ENCODE measurements at places on chromosomes 6 and 20. TPM values are rescaled to one million over a fixed set of nuclear protein-coding genes. Genes with fewer than 3 reads are reported as not detected.

GRCh38 chr6:164370773-164371172 is 938.6 kb downstream of the C6orf118 start:
- DNase-seq = no peak

DNA sequence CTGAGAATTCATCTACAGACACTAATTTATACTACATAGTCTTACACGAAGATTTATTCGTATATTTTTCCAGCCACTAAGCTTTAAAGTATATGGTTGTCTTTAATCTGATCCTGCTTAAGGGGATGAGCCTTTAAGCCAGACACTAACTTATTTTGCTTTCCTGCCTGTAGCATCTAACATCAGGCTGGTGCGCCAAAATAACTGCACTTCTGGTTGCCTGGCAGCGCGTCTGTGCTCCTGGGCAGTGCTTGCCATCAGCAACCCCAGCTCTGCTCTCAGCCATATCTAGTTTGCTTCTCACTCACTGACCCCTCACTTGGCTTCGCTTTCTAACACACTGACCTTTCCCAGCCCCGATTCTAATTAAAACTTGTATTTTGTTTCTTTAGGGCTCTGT is 21.8 kb downstream of the HMGCLL1 start:
- DNase-seq = no peak

DNA sequence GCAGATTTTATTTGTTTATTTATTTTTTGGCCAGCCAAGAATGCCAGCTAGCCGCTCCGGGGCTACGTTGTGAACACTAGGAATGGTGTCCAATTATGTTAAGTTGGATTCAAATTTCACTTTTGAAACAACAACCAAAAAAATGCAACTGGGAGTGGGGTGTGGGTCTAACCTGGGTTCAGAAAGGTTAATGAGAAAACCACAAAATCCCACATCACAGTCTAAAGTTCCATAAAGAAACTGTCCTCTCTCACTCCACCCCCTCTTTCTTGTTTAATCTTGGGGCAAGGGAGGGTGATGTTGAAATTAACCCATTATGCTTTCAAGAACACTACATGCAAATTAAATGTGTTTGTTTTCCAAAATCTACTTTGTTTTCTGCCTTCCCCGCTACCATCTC is 77.2 kb downstream of the LINC00237 start:
- DNase-seq = no peak

LIN28B gene
- polyA plus RNA-seq = not detected

- no peak for DNase-seq
Observed at GRCh38 chr6:159053781-159054398, 9.1 kb upstream of the TAGAP start.

ELOVL2 gene
- 1.3 TPM for polyA plus RNA-seq

GRCh38 chr6:19128701-19129100 is 708.5 kb upstream of the ID4 start:
- DNase-seq = no peak

ADGRF1 gene
- polyA plus RNA-seq = not detected

GRCh38 chr6:116330511-116330910 is 40.2 kb upstream of the DSE start:
- no peak for DNase-seq

- DNase-seq = no peak
Observed at GRCh38 chr6:12882761-12883290, 166.3 kb downstream of the PHACTR1 start.

- DNase-seq = no peak
Observed at GRCh38 chr6:107243471-107243870, 128.2 kb upstream of the BEND3 start.

DNA sequence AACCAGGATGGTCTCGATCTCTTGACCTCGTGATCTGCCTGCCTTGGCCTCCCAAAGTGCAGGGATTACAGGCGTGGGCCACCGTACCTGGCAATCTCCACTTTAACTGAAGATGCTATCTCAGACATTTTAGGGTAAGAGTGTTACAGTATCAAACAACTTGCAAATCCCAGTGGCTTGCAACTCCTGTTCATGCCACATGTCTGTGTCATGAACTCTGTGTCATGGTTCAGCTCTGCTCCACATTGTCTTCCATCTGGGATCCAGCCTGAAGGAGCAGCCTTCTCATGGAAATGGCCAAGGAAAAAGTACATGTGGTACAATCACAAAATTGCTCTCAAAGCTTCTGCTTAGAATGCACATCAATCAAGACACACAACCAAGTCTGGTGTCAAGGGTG is 114.9 kb downstream of the MAP3K5 start:
- DNase-seq = no peak

OR2H1 gene
- not detected for polyA plus RNA-seq

GRCh38 chr6:143601504-143601903 is 76.3 kb upstream of the PHACTR2 start:
- no peak for DNase-seq

DEFB127 gene
- not detected for polyA plus RNA-seq

GRCh38 chr20:33663161-33664084 is 1.3 kb downstream of the C20orf144 start:
- peak; percentile 92 for DNase-seq

DNA sequence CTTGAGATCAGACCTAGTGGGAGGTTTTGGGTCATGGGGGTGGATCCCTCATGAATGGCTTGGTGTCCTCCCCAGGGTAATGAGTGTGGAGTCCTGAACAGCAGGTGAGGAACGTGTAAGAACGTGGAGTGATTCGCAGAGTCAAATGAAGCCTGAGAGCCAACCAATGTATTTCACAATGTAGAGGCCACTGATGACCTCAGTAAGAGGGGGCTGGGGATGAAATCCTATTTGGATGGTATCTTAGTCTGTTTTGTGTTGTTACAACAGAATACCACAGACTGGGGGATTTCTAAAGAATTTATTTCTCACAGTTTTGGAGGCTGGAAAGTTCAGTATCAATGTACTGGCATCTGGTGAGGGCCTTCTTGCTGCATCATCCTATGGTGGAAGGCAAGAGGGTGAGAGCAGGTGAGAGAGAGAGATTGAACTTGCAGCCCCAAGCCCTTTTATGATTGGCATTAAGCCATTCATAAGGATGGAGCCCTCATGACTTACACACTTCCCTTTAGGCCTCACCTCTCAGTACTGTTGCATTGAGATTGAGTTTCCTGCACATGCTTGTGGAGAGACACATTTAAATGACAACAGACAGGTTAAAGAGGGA is 47.3 kb upstream of the HIVEP1 start:
- DNase-seq = no peak

DNA sequence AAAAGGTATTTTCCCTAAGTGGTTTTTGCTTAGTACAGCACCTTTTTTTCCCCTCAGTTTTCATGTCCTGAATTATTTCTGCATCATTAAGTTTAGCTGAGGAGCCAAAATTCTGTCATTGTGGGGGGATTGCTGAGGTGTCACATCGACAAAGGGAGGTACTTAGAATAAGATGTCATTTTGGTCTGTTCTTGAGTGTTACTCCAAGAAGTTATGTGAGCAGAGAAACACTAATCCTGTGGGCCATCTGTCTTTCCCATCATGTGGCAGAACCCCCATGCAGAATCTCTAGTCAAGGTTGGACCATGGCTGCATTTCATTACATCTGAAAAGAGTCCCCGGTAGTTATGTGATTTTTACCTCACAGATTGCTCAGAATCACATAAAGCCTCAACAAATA is 167.8 kb upstream of the CENPW start:
- DNase-seq = no peak

DNA sequence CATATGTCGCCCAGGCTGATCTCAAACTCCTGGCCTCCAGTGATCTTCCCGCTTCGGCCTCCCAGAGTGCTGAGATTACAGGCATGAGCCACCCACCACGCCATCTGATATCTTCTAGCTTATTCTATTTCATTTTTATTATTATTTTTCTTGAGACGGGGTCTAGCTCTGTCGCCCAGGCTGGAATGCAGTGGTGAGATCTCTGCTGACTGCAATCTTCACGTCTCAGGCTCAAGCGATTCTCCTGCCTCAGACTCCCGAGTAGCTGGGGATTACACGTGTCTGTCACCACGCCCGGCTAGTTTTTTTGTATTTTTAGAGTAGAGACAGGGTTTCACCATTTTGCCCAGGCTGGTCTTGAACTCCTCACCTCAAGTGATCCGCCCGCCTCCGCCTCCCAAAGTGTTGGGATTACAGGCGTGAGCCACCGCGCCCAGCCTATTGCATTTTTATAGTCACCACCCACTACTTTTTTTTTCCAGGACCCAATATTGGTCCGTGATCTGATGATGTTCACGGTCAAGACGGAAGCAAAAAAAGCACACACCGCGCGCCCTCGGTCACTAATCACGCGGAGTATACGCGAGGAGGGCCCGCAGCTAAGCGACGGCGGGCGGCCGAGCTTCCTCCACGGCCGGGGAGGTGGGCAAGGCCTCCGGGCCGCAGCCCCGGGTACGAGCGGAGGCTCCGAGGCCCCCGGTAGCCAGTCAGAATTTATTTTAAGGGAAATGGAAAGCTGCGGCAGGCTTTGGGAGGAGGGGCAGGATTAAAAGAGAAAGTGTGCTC is 1.1 kb upstream of the LSM14B start:
- peak; percentile 74 for DNase-seq

B3GALT4 gene
- 7.4 TPM for polyA plus RNA-seq

CTAGE9 gene
- polyA plus RNA-seq = not detected

OXT gene
- not detected for polyA plus RNA-seq

DNA sequence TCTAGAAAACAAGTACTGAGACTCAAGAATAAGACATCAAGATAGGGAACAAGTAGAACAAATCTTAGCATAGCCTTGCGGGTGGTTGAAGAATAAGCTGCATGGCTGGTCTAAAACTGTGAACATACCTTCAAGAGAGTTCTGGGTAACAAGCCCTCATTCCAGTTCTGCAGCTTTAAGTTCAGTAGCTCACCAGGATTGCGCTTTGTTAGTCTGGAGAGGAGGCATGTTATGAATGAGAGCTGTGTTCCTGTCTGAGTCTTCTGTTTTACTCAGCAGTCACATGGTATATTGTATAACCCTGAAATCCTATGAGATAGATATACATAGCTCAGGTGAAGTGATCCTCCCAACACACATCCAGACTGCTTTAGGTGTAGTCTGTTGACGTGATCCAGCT is 406.6 kb upstream of the IRAK1BP1 start:
- no peak for DNase-seq

GRCh38 chr20:11076434-11077105 is 402.8 kb upstream of the JAG1 start:
- DNase-seq = no peak

- DNase-seq = peak; percentile 62
Observed at GRCh38 chr6:166575205-166575604, 11.3 kb downstream of the RAMACL start.

DNA sequence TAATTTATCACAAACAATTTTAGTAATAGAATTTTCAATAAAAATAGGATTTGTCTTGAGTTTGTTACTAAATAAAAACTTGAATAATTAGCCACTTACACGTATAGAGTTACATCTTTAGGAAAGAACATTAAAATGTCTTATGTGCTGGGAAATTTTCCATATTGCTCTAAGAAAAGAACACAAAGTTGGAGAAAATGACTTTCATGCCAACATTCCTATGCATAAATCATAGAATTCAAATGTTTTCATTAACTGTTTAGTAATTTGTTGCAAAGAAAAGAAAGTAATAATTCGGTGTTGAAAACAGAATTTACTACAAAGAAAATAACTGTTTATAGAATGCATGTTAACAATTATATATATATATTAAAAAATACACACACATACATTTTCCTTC is 4.7 kb upstream of the TBC1D32 start:
- DNase-seq = no peak

- DNase-seq = peak; percentile 56
Observed at GRCh38 chr20:36030149-36030548, 61.8 kb downstream of the CNBD2 start.

CST2 gene
- polyA plus RNA-seq = not detected

DNA sequence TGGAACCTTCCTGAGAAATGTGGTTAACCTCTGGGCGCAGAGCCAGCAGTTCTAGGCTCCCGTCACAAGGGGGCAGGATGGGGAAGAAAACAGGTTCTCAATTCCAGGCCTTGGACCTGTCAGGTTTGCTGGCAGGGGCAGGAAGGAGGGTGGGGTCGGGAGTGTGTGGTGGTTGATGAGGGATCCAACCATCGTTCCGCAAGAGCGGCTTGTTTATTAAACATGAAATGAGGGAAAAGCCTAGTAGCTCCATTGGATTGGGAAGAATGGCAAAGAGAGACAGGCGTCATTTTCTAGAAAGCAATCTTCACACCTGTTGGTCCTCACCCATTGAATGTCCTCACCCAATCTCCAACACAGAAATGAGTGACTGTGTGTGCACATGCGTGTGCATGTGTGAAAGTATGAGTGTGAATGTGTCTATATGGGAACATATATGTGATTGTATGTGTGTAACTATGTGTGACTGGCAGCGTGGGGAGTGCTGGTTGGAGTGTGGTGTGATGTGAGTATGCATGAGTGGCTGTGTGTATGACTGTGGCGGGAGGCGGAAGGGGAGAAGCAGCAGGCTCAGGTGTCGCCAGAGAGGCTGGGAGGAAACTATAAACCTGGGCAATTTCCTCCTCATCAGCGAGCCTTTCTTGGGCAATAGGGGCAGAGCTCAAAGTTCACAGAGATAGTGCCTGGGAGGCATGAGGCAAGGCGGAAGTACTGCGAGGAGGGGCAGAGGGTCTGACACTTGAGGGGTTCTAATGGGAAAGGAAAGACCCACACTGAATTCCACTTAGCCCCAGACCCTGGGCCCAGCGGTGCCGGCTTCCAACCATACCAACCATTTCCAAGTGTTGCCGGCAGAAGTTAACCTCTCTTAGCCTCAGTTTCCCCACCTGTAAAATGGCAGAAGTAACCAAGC is 29.6 kb downstream of the SRSF3 start:
- DNase-seq = peak; percentile 87

BICRAL gene
- 6.0 TPM for polyA plus RNA-seq

- no peak for DNase-seq
Observed at GRCh38 chr20:32333181-32333987, 24.7 kb upstream of the ASXL1 start.

GRCh38 chr6:137767911-137768690 is 99.0 kb upstream of the TNFAIP3 start:
- DNase-seq = no peak

GRCh38 chr6:117613920-117614560 is 11.7 kb upstream of the GOPC start:
- no peak for DNase-seq

CDH26 gene
- polyA plus RNA-seq = 1.3 TPM
